ENCODE measurements at places on chromosomes 7 and 10. TPM values are rescaled to one million over a fixed set of nuclear protein-coding genes. Genes with fewer than 3 reads are reported as not detected.

DNA sequence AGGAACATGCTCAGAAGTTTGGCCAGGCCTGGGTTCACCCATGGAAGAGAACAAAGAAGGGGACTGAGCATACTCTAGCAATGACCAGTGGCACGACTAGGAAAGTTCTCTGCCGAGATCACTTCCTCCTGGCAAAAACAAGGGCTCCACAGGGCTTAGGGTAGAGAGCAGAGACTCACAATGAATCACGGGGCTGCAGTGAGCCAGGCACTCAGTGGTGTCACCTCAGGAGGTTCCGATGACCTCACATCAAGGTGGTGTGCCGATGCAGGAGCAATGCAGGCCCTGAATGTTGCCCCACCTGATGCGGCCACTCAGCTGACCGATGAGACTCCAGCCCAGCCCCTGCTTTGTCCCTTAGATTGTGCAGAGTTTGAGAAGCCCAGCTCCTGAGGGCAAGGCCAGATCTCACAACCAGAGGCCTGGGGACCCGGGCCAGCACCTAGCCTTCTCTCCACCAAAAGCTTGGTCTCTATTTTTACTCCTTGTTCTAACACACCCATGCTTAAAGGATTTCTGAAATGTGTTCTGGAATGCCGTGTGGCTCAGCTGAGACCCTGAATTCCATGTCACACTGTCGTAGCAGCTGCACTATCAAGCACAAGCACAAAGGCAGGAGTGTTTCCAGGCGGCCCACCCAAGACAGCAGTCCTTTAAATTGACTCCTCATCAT is 60.9 kb downstream of the COBL start:
- H3K4me3 ChIP-seq, result no peak overlapping the region
- peaks cover 7% of the 10 kb centered on the region for H3K27me3 ChIP-seq
- H3K4me1 ChIP-seq, result no peaks in the 10 kb centered on the region
- no peak for DNase-seq

DNA sequence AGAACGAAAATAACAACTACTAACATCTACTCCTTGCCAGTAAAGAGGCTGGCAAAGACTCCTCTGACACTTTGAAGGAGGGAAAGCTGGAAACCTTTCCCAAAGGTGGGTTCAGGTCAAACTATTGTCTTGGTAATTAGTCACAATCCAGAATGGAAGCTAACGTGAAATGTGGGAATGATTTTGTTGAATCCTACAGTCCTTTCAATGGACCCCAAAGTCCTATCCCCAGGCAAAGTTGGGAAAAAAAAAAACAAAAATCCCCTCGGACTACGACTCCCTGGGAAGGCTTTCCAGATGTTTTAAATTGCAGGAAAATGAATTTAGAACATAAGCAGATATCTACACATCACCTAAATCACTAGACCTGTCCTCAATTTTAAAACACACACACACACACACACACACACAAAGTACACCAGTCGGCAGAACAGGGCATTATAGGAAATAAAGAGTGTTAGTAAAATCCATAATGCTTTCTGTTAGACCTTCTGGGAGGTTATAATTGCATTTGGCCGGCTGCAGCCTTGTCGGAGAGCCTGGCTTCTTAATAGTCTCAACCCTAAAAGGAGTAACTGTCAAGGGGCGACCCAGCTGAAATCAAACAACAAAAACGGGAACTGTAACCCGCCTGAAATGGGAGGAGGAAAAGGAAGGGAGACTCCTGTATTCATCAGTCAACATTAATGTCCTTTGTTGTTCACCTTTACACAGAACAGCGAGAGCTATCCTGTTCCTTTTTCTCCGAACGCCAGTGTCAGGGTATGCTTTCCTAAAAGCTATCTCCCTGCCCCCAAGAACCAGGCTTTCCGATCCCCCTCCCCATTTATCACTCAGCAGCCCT is 1.5 kb downstream of the DOCK4 start:
- peaks cover 12% of the 10 kb centered on the region for H3K27me3 ChIP-seq
- H3K4me1 ChIP-seq, result peaks cover 40% of the 10 kb centered on the region
- no peak for DNase-seq
- H3K27ac ChIP-seq, result peak overlapping the region; percentile 92

DNA sequence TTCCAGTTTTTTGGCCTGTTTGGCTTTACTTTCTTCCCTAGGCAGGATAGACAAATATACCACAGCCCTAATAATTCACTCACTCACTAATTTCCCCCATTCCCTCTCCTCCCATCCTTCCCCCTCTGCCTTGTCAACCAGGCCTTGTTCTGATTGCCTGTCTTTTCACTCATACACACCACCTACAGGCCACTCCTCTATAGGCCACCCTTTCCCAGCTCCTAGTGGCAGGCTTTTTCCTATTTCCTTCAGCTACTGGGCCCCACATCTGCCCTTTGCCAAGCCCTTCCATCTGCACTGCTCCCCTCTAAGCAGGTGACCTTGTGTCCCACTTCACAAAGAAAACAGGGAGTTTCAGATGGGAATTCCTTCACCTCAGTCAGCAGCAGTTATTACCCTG is 59.8 kb upstream of the MSRB2 start:
- no peak overlapping the region for H3K4me3 ChIP-seq
- no peak overlapping the region for H3K27ac ChIP-seq
- no peaks in the 10 kb centered on the region for H3K4me1 ChIP-seq
- no peak for DNase-seq

GRCh38 chr10:125041856-125042506 is 100.1 kb downstream of the ZRANB1 start:
- DNase-seq, result no peak
- H3K4me1 ChIP-seq, result peaks cover 78% of the 10 kb centered on the region
- no peak overlapping the region for H3K4me3 ChIP-seq
- H3K36me3 ChIP-seq, result no peaks in the 10 kb centered on the region
- no peaks in the 10 kb centered on the region for H3K27me3 ChIP-seq
- H3K27ac ChIP-seq, result no peak overlapping the region

DNA sequence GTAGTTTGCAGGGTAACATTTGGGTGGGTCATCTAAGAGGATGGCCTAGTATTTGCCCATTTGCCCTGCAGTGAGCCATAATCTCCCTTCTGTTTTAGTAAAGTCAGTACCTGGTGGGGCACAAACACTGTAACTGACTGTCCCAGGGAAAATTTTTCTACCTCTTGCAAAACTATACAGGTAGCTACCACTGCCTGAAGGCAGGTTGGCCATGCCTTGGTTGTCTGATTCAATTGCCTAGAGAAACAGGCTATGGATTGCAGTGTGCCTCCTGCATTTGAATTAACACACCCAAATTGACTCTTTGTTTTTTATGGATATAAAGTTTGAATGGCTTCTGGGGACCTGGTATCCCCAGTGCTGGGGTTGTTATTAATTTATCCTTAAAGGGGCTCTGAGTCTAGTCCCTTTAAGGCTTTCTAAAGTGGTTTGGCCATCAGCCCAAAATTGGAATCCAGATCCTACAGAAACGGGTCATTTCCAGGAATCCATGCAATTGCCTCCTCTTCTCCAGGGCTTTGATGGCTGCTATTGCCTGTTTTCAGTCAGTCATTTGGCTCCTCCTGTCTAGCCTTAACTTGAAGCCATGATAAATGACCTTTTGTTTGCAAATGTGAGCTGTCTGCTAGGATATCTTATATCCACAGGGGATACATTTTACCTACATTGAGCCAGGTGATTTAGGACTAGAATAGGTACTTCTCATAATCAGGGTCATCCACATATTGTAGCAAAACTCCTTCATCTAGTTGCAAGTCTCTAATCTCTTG is 89.1 kb downstream of the STRA8 start:
- no peaks in the 10 kb centered on the region for H3K27me3 ChIP-seq
- H3K4me1 ChIP-seq, result no peaks in the 10 kb centered on the region
- H3K4me3 ChIP-seq, result no peak overlapping the region
- no peak overlapping the region for H3K27ac ChIP-seq
- no peak for DNase-seq

GRCh38 chr7:783556-784490 is 48.5 kb upstream of the SUN1 start:
- no peak overlapping the region for H3K27ac ChIP-seq
- H3K36me3 ChIP-seq, result no peaks in the 10 kb centered on the region
- no peaks in the 10 kb centered on the region for H3K27me3 ChIP-seq
- DNase-seq, result no peak
- no peak overlapping the region for H3K4me3 ChIP-seq

FBXL13 gene
- 1.6 TPM for total RNA-seq

HYAL4 gene
- not detected for total RNA-seq

DNA sequence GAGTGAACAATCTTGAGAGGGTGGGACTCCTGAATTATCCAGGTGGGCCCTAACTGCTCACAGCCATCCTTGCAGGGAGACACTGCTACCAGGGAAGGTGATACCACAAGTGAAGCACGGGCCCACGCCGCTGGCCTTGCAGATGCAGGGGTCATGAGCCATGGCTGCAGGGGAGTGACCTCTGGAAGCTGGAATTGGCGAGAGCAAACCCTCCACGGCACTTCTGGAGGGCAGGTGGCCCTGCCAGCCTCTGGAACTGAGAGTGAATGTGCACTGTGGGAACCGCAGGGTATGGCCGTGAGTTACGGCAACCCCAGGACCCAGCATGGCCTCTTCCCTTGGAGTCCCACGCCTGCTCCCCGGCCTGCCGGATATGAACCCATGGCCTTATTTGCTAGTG is 37.5 kb downstream of the STK32C start:
- DNase-seq, result peak; percentile 62
- no peak overlapping the region for H3K27ac ChIP-seq
- no peaks in the 10 kb centered on the region for H3K36me3 ChIP-seq
- H3K4me1 ChIP-seq, result peaks cover 15% of the 10 kb centered on the region
- no peaks in the 10 kb centered on the region for H3K27me3 ChIP-seq
- no peak overlapping the region for H3K4me3 ChIP-seq

DNA sequence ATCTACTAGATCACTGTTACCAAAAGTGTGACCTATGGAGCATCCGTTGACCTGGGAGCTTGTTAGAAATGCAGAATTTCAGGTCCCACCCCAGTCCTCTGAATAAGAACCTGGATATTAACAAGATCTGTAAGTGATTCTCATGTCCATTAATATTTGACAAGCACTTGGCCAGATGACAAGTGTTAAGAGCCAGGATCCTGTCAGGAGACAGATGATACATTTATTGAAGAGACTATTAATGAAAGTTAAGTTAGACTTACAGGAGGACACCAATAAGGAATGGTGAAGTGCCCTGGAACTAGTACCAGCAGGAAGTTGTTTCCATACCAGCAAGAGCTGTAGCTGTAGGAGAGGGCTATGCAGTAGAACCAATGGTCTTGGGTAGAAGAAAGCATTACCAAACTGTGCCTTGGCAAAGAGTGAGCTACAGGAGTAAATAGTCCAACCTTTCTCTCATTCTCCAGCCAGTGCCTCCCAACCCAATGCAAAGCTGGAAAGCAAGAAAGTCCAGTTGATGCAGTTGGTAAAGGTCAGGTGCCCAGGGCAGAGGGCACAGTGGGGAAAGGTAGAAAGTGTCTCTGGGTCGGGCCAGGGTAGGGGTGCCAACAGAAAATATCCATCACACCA is 35.3 kb upstream of the ADD3 start:
- no peak overlapping the region for H3K4me3 ChIP-seq
- DNase-seq, result no peak
- no peaks in the 10 kb centered on the region for H3K27me3 ChIP-seq
- no peak overlapping the region for H3K27ac ChIP-seq

OR6V1 gene
- not detected for total RNA-seq

- no peak overlapping the region for H3K27ac ChIP-seq
- no peaks in the 10 kb centered on the region for H3K36me3 ChIP-seq
- H3K4me3 ChIP-seq, result no peak overlapping the region
- DNase-seq, result no peak
Observed at GRCh38 chr7:112371701-112372100, 78.6 kb upstream of the IFRD1 start.

- no peaks in the 10 kb centered on the region for H3K27me3 ChIP-seq
- no peak overlapping the region for H3K4me3 ChIP-seq
- DNase-seq, result no peak
- H3K4me1 ChIP-seq, result peaks cover 22% of the 10 kb centered on the region
Observed at GRCh38 chr10:3808689-3809199, 23.7 kb upstream of the KLF6 start.

BLVRA gene
- 96.3 TPM for total RNA-seq

WNT8B gene
- total RNA-seq, result not detected

DYNC1I1 gene
- total RNA-seq, result 7.5 TPM

Measured in spleen (tissue), 13 donors.